ENCODE measurements at places on chromosomes 4 and X. TPM values are rescaled to one million over a fixed set of nuclear protein-coding genes. Genes with fewer than 3 reads are reported as not detected.

- no peaks in the 10 kb centered on the region for H3K27me3 ChIP-seq
- H3K4me3 ChIP-seq = no peak overlapping the region
- H3K27ac ChIP-seq = no peak overlapping the region
- peaks cover 4% of the 10 kb centered on the region for H3K36me3 ChIP-seq
- DNase-seq = no peak
- H3K4me1 ChIP-seq = no peaks in the 10 kb centered on the region
These were observed 235.8 kb downstream of the RBMX2 start for GRCh38 chrX:130637591-130637990.

DNA sequence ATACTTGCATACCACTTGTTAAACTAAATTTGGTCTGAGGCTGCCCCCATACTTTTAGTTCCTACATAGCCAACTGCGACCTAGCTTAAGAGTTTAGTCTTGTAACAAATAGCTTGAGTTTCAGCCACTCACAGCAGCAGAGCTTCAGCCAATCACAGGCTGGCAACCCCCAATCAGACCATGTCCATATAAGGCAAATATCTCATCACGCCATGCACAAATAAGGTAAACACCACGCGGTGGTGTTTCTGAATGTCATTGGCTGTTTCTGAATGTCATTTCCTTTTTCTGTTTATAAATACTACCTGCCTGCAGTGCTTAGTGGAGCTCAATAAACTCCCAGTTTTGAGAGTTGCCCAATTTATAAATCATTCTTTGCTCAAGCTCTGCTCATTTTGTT lies 143.1 kb upstream of the MAD2L1 start:
- no peaks in the 10 kb centered on the region for H3K27me3 ChIP-seq
- no peaks in the 10 kb centered on the region for H3K4me1 ChIP-seq
- H3K4me3 ChIP-seq = no peak overlapping the region
- DNase-seq = no peak
- H3K36me3 ChIP-seq = no peaks in the 10 kb centered on the region

- peaks cover 4% of the 10 kb centered on the region for H3K36me3 ChIP-seq
- DNase-seq = peak; percentile 79
- peak within 1 kb of the TSS; percentile 75 for H3K4me3 ChIP-seq
- peak within 1 kb of the TSS; percentile 94 for H3K27ac ChIP-seq
- H3K27me3 ChIP-seq = no peaks in the 10 kb centered on the region
- H3K4me1 ChIP-seq = no peaks in the 10 kb centered on the region
These were observed at the start of gene TCEAL3 for GRCh38 chrX:103607364-103608305. Gene TCEAL3, plus strand, starts transcription at chrX:103607963. Its CDS starts 1,102 bp downstream, at chrX:103609065.

DRP2 gene
- total RNA-seq = 2.4 TPM

AREG gene
- total RNA-seq = 4.0 TPM

BTK gene
- total RNA-seq = 0.64 TPM

ENPEP gene
- 1.7 TPM for total RNA-seq

ASB11 gene
- not detected for total RNA-seq

SLC6A8 gene
- total RNA-seq = 44.2 TPM
